ENCODE measurements at places on chromosomes 3 and 15.
A peak's percentile ranks its signal among the peaks of the same experiment; 100 is the strongest.

GRCh38 chr3:81916890-81917289 lies 155.4 kb upstream of the GBE1 start:
- no peak for DNase-seq

DNA sequence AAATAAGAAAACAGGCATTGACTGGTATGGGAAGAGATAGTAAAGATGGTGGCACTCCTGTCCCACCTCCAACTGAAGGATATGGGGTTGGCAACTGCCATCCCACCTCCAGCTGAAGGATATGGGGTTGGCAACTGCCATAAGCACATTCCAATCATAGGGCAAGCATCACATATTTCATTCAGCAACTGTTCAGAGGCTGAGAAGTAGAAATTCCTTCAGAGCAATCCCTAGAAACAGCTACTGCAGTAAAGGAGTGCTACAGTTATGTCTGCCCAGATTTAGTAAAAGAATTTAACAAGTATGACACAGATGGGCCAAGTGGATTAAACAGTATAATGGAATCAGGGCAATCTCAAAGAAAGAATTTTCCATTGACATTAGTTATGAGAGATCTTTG lies 156.8 kb downstream of the IMPG2 start:
- DNase-seq, result no peak

GRCh38 chr15:84981711-84982300 lies at the start of gene PDE8A:
Gene PDE8A (plus strand): TSS chr15:84981856. CDS start chr15:84982163, 307 bp downstream.
- peak; percentile 24 for DNase-seq

- no peak for DNase-seq
Measured at GRCh38 chr15:34976073-34976472, 6.5 kb upstream of the AQR start.

DNA sequence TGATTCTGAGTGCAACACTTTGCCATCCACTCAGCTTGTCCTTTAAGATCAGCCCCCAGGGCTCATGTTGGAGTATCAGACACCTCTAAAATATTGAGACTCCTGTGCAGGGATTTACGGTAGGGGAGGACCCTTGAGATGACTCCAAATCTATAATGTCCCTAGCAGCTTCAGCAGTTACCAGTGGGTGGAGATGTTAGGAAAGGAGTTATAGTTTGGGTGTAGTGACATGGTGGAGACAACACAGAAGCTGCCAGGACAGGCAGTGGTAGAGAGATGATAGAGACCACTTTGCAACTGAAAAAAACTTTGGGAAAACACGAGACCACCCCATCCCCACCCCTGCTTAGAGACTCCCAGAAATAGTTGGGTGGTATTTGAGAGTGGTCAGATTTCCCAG lies 43.3 kb upstream of the GSK3B start:
- DNase-seq, result no peak

- DNase-seq, result no peak
Measured at GRCh38 chr3:172087602-172088580, 48.5 kb downstream of the FNDC3B start.

DNA sequence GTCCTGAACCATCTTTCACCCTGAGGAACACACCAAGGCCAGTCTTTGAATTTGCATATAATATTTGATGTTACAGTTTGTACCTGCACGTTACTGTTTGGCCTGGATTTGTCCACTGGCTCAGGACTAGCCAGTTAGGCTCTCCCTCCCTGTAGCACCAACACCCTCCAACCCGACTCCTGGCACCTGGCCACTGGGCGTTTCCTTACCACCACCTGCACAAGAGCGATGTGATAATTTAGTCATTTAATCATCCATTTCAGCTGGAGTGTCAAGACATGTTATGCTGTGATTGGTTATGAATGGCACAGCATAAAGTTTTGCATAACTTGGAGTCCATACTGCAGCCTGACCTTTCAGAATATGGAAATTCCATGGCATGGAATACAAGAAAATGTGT lies 242.4 kb downstream of the KCNMB2 start:
- DNase-seq, result no peak

DNA sequence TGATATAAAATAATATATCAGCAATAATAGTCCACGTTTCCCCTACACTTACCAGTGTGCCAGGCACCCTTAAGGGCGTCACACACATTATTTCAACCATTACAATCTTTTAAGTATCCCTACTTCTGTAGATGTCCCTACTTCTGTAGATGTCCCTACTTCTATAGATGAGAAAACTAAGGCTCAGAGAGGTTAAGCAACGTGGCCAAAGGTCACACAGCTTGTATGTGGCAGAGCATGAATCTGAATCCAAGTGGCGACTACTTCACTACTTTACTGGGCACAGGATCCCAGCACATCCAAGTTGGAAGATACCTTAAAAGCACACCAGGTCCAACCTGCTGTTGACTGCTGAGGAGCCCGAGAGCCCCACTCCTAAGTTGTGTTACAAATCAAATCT lies 77.5 kb downstream of the TLE3 start:
- DNase-seq, result no peak

DNA sequence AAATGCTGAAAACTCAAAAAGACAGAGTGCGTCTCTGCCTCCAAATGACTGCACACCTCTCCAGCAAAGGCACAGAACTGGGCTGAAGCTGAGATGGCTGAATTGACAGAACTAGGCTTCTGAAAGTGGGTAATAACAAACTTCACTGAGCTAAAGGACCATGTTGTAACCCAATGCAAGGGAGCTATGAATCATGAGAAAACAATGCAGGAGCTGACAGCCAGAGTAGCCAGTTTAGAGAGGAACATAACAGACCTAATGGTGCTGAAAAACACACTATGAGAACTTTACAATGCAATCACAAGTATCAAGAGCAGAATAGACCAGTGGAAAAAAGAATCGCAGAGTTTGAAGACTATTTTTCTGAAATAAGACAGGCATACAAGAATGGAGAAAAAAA lies 10.1 kb upstream of the AVEN start:
- no peak for DNase-seq

DNA sequence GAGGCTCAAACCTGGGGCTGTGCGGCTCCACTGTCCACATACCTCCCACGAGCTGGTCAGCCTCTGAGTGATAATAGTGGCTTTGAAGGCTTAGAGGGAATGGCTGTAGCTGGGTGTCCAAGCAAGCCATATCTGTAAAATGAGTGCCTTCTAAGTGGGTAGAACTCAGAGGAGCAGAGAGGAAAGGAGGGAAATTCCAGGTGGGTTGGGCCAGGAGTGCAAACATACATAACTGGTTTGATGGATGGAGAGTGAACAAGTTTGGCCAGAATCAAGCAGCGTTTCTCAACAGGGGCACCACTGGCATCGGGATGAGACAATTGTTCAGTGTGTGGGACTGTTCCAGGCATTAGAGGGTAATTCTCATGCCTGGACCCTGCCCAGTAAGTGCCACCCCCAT lies 91.1 kb downstream of the ASB7 start:
- DNase-seq, result no peak

GRCh38 chr3:111285184-111285538 lies 213.5 kb downstream of the NECTIN3 start:
- no peak for DNase-seq

DNA sequence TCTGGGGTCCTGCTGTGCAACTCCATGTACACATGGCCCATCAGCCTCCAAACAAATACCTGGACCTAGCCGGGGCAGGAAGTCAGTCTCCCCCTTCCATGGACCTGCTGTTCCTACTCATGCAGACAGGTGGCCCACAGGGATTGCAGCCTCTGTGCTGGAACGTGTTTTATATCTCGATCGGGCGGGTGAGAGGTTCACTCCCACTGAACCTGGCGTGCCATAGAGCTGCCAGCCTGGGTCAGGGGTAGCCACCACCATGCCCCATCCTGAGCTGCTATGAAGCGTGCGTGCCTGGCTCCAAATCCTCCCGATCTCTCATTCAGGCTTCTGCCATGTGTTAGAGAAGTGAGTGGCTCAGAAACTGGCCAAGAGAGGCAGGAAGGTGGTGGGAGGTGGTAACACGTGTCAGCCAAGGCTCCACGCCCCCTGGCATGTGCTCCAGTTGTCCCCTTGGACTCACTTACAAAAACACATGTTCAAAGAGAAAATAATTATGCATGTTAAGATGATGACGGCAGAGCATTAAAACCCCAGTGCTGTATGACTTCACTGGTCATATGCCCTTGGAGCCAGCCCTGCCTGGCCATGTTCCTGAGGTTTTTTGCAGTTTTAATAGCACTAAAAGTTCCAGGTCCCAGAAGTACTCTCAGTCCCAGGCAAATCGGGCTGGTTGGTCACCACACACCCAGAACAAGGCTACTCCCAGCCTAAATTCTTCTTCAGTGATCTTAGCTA lies 30.6 kb downstream of the CTSH start:
- no peak for DNase-seq

DNA sequence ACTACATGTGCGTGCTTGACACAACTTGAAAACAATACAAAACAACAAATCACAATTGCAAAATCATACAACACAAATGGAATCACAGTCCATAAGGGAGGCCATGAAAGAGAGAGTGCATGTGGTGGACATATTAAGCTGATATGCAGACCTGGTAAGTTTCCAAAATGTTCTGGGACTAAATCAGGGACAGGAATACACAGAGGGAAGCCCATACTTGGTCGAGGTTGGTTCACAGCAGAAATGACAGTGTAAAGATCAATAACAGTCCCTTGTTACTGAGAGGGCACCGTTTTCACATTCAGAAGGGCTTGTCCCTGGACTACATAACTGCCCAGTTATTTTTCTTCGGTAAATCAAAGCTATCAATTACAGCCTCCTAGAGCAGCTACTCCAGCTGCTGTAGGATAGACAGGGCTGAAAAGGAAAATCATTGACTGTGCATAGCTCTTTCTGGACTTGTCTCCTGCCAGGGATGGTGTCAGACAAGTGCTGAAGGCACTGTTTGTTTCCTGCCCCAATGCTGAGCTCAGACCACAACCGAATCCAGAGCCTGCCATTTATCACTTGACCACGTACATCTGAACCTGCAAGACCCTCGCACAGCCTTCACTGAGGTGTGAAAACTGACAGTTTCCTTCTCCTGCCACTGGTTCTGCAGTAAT lies 79.5 kb upstream of the KCNMB2 start:
- DNase-seq, result no peak

- no peak for DNase-seq
Measured at GRCh38 chr3:58205981-58206380, 4.8 kb downstream of the DNASE1L3 start.

DNA sequence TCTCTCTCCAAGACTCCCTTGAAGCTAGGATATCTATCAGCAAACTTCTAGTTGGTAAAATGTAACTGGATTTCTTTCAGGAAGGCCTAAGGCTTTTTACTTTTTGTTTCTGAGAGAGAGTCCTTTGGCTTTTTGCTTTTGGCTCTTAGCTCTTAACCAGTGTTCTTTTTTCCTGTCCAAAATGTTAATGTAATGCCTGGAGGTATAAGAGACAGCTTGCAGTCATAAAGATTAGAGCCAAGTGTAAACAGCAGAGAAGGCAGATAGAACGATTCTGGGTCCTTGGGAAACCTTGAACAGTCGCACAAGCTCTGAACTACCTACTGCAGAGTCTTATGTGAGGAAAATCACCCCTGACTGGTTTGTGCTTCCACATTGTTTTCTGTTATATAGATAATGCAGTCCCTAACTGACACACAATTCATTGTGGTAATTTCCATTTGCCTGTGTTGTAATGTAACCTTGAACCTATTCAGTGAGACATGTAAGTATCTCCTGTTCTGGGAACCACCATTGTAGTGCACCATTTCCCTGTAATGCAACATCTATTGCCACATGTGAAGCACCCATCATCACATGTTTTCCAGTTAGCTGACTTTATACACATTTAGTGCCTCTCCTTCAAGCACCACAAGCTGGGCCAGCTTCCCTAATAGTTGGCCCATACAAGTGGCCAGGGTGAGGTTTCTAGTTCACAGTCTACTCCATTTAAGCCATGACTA lies 1311.9 kb downstream of the ROBO1 start:
- no peak for DNase-seq

DNA sequence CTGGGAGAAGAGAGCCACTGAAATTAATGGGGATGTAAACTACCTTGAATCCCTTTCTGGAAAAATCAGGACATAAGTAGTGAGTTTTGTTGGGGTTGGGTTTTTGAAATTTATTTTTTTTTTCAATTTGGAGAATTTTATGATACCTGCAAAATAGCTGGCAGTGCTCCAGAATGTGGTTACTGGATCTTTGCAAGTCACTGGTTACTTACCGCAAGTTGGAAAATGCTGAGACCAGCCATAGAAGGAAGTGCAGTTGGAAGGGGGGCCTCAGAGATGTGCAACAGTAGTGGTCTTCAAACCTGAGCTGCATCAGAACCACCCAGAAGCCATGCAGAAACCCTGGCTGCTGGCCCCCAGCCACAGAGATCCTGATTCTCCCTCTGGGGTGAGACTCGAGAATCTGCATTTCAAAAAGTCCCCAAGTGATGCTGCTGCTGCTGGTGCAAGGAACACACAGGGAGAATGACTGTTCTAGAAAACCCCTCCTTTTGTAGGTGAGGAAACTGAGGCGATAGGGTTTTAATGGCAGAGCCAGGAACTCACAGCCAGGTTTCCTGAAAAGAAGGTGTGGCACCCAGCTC lies 39.7 kb downstream of the SEMA5B start:
- DNase-seq, result no peak

DNA sequence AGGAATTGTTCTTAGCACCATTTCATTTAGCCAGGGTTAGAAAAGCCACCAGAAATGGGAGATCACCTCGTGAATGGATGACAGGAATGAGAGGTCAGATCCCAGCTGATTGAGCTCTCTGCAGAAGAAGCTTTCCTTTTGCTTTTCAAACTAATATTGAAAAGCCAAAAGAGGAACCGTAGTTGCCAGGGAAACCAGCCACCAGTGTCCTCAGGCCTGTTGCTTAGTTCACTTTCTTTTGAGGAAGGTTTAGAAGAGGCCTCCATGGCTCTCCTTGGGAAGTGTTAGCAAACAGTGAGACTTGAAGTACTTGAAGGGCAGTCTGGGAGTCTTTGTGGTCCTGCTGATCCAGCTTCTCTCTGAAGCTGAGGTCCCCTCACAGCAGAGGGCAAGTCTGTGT lies 7.4 kb upstream of the CCK start:
- no peak for DNase-seq

- DNase-seq, result no peak
Measured at GRCh38 chr15:88802250-88802990, 816 bp upstream of the ACAN start.

DNA sequence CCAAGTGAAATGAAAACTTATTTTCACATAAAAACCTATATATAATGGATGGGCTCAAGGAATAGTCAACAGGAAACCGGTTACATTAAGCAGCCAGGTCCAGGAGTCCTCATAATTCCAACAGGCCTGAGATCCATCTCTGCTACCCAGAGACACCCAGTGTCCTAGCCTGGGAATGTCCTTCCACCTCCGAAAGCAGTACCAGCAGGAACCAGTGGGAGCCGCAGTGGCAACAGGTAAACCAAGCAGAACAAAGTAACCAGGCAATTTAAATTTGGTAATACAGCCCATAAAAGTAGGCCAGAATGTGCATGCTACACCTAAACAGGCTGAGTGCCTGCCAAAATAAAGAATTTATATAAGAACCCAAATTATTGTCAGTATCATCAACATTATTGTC lies 195.6 kb downstream of the ZBBX start:
- no peak for DNase-seq

DNA sequence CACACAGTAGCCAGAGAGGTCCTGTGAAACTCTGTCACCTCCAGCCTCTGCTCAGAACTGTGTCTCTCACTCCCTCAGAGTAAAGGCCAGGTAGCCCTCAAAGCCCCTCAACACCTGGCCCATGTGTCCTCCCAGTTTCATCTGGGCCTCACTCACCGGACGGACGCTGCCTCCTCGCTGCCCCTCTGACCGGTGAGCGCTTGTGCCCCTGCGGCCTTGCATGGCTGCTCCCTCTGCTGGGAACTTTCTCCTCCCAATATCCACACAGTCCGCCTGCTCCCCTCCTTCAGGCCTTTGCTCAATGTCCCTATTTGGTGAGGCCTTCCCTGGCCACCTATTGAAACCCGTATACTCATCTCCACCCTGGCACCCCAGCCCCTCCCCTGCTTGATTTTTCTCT lies 36.8 kb upstream of the TRH start:
- no peak for DNase-seq

Data from stimulated activated naive B cell treated with anti-CD40 and anti-IgM and Interleukin-4, amounts not matched to agents 10 μg/mL and 1 μg/mL and 100 μg/mL, for 72 hours (primary cell).